ENCODE measurements at places on chromosomes 4 and X.
A peak's percentile ranks its signal among the peaks of the same experiment; 100 is the strongest.

- DNase-seq = no peak
Observed at GRCh38 chr4:48103483-48104139, 30.4 kb downstream of the TXK start.

DNA sequence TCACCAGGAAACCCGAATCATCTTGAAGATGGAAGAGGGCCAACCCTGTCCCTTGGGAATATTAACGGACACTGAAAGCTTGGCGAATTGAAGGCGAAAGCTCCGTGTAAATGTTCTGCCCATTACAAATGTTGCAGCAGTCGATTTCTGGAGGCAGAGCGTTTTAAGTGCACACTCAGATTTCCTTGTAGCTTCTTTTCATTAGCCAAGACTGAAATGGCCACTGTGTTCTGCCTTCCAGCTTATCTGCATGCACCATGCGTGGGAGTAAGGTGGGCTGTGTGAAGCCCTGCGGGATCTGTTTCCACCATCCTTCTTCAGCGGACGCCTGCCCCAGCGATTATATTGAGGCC, 1.3 kb downstream of the SMIM20 start:
- no peak for DNase-seq

GRCh38 chr4:44983083-44983482, 256.7 kb upstream of the GNPDA2 start:
- DNase-seq = no peak

DNA sequence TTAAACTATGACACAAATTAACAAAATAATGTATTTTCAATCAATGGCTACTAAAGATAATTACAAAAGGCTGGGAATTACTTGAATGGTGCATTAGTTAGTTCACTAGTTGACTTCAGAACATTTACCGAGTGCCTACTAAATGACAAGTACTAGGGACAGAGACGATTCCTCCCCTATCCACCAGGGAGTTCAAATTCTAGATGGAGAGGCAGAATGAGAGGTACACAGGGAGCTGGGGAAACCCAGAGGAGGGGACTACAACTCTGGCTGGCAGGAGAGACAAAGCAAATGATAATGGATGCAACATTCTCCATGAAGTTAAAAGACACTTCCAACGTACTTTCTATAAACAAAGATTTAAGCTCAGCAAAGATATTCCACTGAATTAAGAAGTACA, 43.1 kb upstream of the MCF2 start:
- DNase-seq = no peak

- no peak for DNase-seq
Observed at GRCh38 chrX:148567779-148568178, 67.4 kb downstream of the AFF2 start.

GRCh38 chr4:88653371-88653946, 44.2 kb downstream of the NAP1L5 start:
- no peak for DNase-seq

DNA sequence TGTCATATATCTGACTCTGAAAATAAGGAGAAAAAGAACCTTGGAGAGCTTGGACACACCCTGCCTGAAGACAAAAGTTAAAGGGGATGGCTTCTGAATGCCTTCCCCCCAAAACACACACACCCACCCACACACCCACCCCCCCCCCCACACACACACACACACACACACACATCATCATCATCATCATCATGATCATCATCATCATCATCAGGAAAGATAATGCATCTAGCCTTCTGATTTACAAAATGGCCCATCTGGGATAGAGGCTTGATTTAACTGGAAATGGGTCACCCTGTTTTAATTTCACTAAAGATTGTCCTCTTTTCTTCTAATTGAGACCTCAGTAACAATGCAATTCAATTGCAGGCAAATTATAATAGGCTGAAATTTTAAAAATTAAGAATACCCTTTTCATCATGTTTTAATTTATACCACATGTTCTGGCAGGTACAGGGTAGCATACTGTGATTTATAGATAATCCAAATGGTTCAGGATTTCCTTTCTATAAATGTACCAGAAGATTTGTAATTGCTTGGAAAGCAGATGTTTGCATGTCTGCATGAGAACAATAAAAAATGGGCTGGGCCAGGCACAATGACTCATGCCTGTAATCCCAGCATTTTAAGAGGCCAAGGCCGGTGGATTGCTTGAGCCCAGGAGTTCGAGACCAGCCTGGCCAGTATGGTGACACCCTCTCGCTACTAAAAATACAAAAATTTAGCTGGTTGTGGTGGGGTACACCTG, 56.5 kb downstream of the TRIM2 start:
- no peak for DNase-seq

DNA sequence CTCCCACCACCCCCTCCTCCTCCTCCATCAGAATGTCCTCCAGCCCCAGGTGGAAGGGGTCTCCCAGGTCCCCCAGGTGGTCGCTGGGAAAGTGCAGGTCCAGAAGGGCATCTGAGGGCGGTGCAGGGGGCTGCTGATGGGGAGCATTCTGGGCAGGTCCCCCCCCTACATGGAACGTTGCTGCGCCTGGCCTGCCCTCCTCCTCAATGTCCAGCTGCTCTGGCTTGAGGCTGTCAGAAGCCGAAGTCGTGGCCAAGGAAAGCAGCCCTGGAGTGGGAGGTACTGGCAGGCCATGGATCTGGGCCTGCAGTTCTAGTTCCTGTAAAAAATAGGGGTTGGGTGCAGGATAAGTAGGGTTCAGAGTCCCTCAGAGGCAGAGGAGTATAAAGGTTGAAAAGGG, 12.9 kb downstream of the TFE3 start:
- DNase-seq = no peak

DNA sequence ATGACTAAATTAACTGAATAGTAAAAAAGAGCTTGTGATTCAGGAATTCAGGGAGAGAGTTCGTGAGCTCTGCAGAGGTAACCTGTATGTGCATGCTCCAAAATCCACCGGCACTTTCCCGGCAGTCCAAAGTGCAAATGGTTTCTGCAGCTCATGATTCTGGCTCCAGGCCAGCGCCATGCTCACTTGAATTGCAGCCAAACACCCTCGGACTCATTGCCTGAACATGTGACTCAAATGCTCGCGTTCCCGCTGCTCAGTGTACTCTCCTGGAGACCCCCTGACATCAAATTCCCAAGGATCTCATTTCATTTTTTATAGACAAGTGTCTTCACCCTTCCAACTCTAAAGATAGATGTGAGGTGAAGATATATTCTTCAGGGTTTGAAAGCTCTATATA, 44.1 kb upstream of the SH3RF1 start:
- no peak for DNase-seq

DNA sequence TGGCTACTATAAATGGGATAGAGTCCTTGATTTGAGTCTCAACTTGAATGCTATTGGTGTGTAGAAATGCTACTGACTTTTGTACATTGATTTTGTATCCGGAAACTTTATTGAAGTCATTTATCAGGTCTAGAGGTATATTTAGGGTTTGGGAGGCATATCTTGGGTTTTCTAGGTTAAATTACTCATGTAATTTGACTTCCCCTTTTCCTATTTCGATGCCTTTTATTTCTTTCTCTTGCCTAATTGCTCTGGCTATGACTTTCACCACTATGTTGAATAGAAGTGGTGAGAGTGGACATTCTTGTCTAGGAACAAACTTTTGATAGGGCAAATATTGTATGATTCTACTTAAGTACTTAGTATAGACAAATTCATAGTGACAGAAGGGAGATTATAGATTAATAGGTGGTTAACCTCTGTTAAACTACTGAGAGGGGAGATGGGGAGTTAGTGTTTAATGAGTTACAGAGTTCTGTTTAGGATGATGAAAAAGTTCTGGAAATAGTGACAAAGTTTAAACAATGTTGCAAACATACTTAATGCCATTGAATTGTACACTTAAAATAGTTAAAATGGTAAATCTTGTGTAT, 22.8 kb upstream of the HSPA4L start:
- DNase-seq = no peak

GRCh38 chr4:56320293-56320692, 67.0 kb downstream of the AASDH start:
- DNase-seq = no peak

GRCh38 chr4:184802697-184803015, 23.1 kb downstream of the ACSL1 start:
- DNase-seq = no peak

GRCh38 chr4:18021470-18021719, 160 bp downstream of the LCORL start:
- DNase-seq = no peak

DNA sequence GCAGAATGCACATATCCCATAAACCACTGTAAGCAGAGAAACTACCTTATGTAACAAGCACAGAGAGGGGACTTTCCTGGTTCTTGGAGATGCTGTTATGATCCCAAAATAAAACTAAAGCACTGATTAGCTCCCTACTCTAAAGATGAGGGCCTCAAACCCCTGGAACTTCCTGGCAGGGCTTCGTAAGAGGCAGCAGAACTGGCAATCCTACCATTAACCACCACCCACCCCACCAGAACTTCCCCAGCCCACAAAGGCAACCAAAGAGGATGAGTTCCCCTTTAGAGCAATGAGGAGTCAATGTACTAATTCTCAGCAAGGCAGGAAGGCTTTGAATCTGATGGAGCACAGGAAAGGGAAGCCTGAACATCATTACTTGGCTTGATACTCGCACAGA, 436.5 kb upstream of the FRG1 start:
- DNase-seq = no peak

- DNase-seq = no peak
Observed at GRCh38 chr4:150250293-150250997, 172.2 kb downstream of the DCLK2 start.

GRCh38 chr4:187125062-187125461, 401.4 kb upstream of the FAT1 start:
- no peak for DNase-seq

- DNase-seq = no peak
Observed at GRCh38 chrX:17028356-17028755, 81.9 kb downstream of the REPS2 start.

DNA sequence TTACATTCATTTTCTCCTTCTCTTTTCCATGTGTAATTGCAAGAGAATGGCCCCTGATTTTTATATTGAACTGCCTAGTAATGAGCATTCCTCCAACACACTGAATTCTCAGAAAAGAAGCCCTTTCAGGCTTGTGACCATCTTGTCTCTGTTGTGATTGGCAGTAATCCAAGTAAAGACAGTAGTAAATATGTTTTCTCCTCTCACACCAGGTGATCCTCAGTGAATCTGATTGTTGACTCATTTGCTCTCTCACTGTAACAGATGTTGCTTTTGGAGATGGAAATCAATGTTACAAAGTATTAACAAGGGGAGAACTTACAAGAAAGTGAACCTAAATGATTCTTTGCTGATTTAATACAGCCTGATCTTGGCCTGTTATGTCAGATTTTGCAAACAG, 271.0 kb downstream of the AFF2 start:
- no peak for DNase-seq

GRCh38 chr4:70734168-70734954, 12.6 kb downstream of the RUFY3 start:
- no peak for DNase-seq

GRCh38 chrX:136827026-136827425, 46.3 kb upstream of the ARHGEF6 start:
- no peak for DNase-seq

- no peak for DNase-seq
Observed at GRCh38 chr4:27040356-27040755, 179.7 kb downstream of the STIM2 start.

- no peak for DNase-seq
Observed at GRCh38 chrX:115449742-115450141, 111.2 kb upstream of the PLS3 start.

GRCh38 chrX:43592597-43592996, 63.5 kb upstream of the MAOA start:
- DNase-seq = no peak

DNA sequence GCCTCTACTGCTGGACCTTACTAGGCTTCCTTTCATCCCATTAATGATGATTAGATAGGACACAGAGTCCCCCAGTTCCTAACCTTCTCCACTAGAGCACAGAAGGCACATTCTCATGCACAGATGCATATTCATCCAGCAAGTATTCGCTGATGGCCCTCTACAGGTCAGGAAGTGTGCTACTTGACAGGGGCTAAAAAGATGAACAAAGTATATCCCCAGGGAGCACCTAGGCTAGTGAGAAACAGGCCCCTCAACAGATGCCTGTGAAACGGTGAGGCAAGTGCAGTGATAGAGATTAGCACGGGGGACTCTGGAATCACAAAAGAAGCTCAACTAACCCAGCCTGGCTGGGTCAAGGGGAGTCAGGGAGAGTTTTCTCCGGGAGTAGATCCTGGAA, 95.8 kb downstream of the MGST2 start:
- no peak for DNase-seq

GRCh38 chr4:123675567-123675966, 279.0 kb downstream of the SPRY1 start:
- no peak for DNase-seq

- DNase-seq = no peak
Observed at GRCh38 chr4:36183232-36183631, 61.1 kb downstream of the ARAP2 start.

GRCh38 chr4:53421791-53422190, 44.4 kb downstream of the FIP1L1 start:
- DNase-seq = no peak

- DNase-seq = no peak
Observed at GRCh38 chrX:133306316-133306715, 88.2 kb upstream of the TFDP3 start.

DNA sequence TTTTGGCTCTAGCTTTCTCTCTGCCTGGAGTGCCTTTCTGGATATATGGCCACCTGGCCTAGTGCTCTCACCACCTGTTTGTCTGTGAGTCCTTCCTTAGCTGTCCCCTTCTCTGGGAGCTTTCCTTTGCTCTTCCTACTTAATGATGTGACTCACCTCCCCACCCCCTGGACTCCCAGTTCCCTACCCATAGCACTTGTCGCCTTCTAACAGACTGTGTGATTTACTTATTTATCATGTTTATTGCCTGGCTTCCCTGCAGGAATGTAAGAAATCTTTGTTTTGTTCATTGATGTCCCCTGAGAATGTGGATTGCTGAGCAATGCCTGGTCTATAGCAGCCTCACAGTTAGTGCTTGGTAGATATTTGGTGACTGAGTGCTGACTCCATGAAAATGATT, 18.9 kb downstream of the ADD1 start:
- no peak for DNase-seq

DNA sequence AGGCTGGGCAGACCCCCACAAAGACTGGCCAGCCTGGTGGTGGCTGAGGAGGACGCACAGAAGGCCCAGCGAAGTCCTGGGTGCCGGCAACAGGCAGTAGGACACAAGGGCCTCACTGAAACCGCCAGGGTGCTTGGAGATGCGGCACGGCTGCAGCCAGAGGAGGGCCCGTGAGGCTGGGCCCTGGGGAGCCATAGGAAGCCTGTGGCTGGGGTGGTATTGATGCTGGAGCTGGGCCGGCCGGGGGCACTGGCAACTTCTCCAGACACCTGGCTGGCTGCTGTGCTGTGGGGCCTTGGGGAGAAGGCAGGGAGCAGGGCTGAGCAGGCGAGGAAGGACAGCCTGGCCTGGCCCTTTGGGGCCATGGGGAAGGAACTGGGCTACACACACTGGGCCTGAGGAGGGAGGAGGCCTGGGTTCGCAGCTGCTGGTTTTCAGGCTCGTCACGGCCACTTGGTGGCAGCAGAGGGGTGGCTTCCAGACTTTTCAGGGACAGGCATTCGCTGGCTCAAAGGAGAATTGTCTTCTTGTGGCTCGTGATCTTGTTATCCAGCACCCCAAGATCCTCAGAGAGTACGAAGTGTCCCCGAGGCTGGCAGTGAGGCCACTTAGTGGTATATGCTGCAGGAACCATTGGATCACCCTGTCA, 37.2 kb downstream of the ATP2B3 start:
- DNase-seq = peak; percentile 54

GRCh38 chr4:122045533-122045932, 93.7 kb upstream of the TRPC3 start:
- no peak for DNase-seq
